ENCODE measurements at places on chromosomes 16 and 17.

GRCh38 chr17:73552300-73553048, 91.8 kb downstream of the SDK2 start:
- no peak for DNase-seq

- DNase-seq: no peak
Measured at GRCh38 chr16:84340325-84341040, 27.9 kb upstream of the ATP2C2 start.

DNA sequence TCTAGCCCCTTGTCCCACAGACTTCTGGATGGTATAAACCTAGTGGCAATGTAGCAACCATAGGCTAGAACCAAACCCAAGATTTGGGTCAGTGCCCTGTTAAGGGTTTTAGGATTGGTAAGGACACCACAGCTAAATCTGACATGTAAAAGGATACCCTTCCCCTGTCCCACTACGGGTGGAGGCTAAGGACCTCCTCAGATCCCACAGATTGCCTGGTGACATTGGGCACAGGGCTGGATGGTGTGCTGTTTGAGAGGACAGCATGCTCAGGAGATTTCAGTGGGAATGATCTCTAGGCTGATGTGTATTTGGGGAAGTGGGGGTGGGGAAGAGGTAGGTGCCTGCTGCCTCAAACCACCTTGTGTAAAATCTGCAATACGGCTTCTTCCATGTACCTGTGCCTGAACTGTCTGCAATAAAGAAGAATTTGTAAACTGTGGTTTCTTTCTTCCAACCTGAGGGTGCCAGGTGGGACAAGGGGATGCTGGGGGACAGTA, 671 bp upstream of the EDC4 start:
- no peak for DNase-seq

DNA sequence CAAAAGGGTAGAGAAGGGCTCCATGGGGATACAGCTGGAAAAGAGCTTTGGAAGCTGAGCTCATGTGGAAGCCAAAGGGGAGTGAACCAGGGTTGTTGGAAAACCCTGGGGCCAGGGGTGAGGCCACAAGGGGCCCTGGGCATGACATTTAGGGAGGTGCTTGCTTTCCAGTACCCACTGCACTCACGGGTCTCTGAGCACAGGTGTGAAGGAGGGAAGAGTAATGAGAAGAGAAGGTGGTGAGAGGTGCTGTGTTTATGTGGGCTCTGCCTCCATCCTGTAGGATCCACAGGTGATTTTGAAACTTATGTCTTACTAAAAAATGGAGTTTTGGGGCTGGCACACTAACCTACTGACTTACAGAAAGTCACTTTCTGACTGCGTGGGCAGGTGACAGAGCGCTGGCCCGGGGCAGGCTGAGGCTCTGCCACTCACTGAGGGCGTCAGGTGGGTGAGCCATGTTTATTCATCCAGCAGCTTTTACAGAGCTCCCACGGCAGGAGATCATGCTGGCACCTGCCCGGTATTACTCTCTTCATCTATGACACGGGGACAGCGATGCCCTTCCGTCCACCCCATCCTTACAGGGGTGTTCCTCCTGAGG, 18.9 kb downstream of the KSR1 start:
- DNase-seq: no peak

- DNase-seq: no peak
Measured at GRCh38 chr17:73690676-73691075, 46.4 kb upstream of the SDK2 start.

- no peak for DNase-seq
Measured at GRCh38 chr16:86243571-86244154, 266.7 kb upstream of the FOXF1 start.

- no peak for DNase-seq
Measured at GRCh38 chr17:83180264-83180995, 101.0 kb downstream of the METRNL start.

- peak; percentile 71 for DNase-seq
Measured at GRCh38 chr17:77160091-77160874, 19.5 kb downstream of the SEC14L1 start.

DNA sequence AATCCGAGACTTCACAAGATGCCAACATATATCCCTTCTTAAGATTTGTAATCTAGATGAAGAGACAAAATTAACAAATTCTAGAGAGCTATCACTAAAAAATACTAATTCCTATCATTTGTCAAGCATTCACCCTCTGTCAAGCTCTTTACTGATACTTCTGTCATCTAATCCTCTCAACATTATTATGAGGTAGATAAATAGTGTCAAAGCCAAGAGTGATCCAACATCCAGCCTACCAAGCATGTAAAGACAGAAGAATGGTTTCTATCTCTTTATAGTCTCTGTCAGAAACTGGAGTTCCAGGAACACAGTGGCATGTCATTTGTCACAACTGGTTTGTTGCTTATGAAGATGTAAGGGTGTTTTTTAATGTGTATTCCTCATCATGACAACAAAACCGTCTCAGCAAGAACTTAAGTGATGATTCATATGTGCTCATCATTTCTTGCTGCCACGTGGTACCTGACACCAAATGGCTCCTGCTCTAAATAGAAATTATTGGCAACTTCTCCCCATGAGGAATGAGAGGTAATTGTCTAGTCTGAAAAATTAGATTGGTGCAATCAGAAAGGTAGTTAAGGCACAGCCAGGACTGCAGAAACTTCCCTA, 196.8 kb downstream of the TOX3 start:
- no peak for DNase-seq

DNA sequence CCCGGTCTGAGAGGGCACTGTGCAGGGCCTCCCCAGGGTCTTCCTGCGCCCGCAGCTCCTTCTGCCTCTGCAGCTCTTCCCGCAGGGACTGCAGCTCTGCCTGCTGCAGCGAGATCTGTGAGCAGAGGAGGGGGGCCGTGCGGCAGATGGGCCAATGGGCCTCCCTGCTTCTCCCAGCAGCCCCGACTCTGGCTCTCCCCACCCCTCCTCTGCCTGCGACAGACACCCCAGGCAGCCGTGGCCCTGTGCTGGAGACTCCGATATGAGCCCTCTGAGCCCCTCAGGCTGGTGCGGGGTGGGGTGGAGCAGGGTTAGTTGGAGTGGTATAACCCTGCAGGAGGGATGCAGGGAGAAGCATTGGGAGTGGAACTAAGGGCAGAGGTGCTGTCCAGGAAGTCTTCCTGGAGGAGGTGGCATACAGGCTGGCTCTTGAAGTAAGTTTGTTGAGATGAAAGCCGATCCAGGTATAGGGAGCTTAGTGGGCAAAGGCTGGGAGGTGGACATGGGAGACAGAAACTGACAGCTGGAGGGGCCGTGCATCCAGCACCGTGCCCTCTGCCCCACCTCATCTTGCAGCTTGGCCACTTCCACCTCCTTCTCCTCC, 5.0 kb downstream of the THOC6 start:
- DNase-seq: no peak

GRCh38 chr17:61322325-61323002, 77.2 kb upstream of the TBX2 start:
- no peak for DNase-seq

- no peak for DNase-seq
Measured at GRCh38 chr16:15865742-15866141, 8.9 kb upstream of the MYH11 start.

- DNase-seq: no peak
Measured at GRCh38 chr16:31214708-31215286, 878 bp downstream of the TRIM72 start.

- DNase-seq: no peak
Measured at GRCh38 chr16:69718111-69718764, 8.1 kb downstream of the NQO1 start.

GRCh38 chr16:70151391-70151790, 22.2 kb upstream of the CLEC18C start:
- no peak for DNase-seq

- DNase-seq: no peak
Measured at GRCh38 chr17:56011406-56012131, 141.7 kb upstream of the ANKFN1 start.

GRCh38 chr17:20073055-20073979, 64.2 kb downstream of the SPECC1 start:
- no peak for DNase-seq

- no peak for DNase-seq
Measured at GRCh38 chr17:45345246-45345553, 28.4 kb upstream of the MAP3K14 start.

DNA sequence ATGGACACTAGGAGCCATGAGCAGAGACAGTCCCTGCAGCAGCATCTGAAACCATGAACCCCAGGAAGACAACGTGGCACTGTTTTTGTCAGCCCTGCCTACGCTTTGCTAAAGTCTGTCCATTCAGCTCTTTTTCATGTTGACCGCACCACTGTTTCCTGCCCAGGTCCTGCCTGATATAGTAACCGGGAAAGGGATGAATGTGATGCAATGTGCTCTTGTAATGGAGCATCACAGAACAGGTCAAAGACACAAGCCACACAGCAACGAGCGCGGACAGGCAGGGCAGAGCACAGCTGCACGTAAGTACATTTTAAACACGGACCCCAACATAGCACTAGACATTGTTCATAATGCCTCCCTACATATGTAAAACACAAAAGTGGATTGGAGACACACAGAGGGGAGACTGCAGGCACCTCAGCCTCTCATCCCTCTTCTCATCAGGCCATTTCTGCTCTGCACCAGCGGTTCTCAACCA, 16.9 kb upstream of the TNFRSF13B start:
- no peak for DNase-seq

GRCh38 chr17:68698746-68699145, 97.6 kb upstream of the FAM20A start:
- DNase-seq: no peak

GRCh38 chr17:60381958-60382357, 10.0 kb downstream of the USP32 start:
- no peak for DNase-seq

- no peak for DNase-seq
Measured at GRCh38 chr17:57467226-57467625, 210.9 kb downstream of the MSI2 start.

GRCh38 chr17:77214328-77214727, 73.6 kb downstream of the SEC14L1 start:
- DNase-seq: no peak

GRCh38 chr16:85798901-85799496, 345 bp downstream of the EMC8 start:
- DNase-seq: no peak

- DNase-seq: no peak
Measured at GRCh38 chr16:2002406-2003230, 7.0 kb downstream of the ZNF598 start.

GRCh38 chr17:57550668-57551315, 194.3 kb downstream of the CCDC182 start:
- peak; percentile 91 for DNase-seq

GRCh38 chr17:76793775-76794174, 55.9 kb downstream of the MFSD11 start:
- no peak for DNase-seq
